ENCODE measurements at places on chromosomes 7 and 10.

- no peak for DNase-seq
- H3K27ac ChIP-seq: peak overlapping the region; percentile 44
- H3K4me1 ChIP-seq: peaks cover 68% of the 10 kb centered on the region
- no peak overlapping the region for H3K4me3 ChIP-seq
- no peaks in the 10 kb centered on the region for H3K27me3 ChIP-seq
- peaks cover 28% of the 10 kb centered on the region for H3K36me3 ChIP-seq
These were observed 19.1 kb downstream of the DNAJB6 start for GRCh38 chr7:157355784-157356511.

DNA sequence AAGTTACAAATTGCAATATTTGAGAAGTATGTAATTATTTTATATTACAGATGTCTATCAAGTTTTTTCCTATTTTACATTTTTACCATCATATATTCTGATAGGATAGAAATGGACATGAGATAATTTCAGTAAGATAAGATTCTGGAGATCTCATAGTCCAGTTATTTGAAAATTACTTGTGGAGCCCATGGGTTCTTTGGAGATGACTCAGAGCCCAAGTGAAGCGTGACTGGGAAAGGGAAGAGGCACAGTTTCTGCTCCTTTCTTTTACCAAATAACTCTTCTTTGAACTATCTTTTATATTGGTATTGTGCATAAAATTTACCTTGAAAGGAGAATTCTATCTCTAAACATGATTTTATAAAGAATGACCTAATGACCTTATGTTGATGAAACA lies 2.4 kb downstream of the CD36 start:
- no peaks in the 10 kb centered on the region for H3K36me3 ChIP-seq
- no peak overlapping the region for H3K27ac ChIP-seq
- no peaks in the 10 kb centered on the region for H3K4me1 ChIP-seq
- no peak overlapping the region for H3K4me3 ChIP-seq
- no peaks in the 10 kb centered on the region for H3K27me3 ChIP-seq

GRCh38 chr7:50645186-50645585 lies 80.0 kb upstream of the DDC start:
- H3K4me3 ChIP-seq: no peak overlapping the region
- no peaks in the 10 kb centered on the region for H3K36me3 ChIP-seq
- no peak for DNase-seq
- no peaks in the 10 kb centered on the region for H3K4me1 ChIP-seq
- no peak overlapping the region for H3K27ac ChIP-seq

GRCh38 chr7:31948029-31948428 lies 122.2 kb downstream of the PDE1C start:
- no peak overlapping the region for H3K4me3 ChIP-seq
- DNase-seq: no peak
- H3K4me1 ChIP-seq: no peaks in the 10 kb centered on the region
- no peaks in the 10 kb centered on the region for H3K27me3 ChIP-seq
- H3K27ac ChIP-seq: no peak overlapping the region

GRCh38 chr10:58665361-58665760 lies 152.7 kb downstream of the BICC1 start:
- H3K36me3 ChIP-seq: peaks cover 2% of the 10 kb centered on the region
- DNase-seq: no peak
- H3K27me3 ChIP-seq: peaks cover 2% of the 10 kb centered on the region
- no peak overlapping the region for H3K4me3 ChIP-seq
- H3K4me1 ChIP-seq: peaks cover 15% of the 10 kb centered on the region

- peak; percentile 20 for DNase-seq
- peak overlapping the region; percentile 100 for H3K27ac ChIP-seq
- H3K4me1 ChIP-seq: peaks cover 30% of the 10 kb centered on the region
These were observed 1.6 kb upstream of the CDK13 start for GRCh38 chr7:39948375-39948955.

DNA sequence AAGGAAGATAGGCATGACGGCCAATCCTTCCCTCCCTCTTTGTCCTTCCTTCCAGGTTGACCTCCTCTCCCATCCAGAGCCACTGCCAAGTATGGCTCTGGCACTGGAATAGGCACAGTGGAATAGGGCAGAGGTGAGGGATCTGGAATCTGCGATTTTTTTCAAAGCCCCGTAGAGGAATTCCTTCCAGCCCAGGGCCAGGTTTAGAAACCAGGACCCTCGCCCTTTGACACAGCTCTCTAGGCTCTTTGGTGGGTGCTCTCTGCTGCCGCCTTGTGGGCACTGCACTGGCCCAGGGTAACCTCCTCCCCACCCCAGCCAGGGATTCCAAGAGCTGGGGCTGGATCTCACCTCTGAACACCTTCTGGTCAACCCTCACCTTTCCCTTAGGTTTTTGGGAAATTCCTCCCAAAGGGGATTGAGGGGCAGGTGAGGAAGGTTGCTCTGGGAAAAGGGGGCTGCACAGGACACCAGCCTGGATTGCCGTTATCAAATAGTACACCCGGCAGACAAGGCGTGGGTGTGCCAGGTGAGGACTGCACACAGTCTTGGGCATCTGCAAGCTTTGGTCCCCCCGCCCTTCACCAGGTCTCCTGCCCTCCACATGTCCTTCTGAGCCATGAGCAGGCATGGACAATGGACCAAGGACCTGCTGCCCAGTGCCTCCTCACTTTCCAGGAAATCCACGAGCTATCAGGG lies 22.8 kb downstream of the C10orf105 start:
- H3K27ac ChIP-seq: no peak overlapping the region
- H3K4me3 ChIP-seq: no peak overlapping the region
- H3K4me1 ChIP-seq: peaks cover 58% of the 10 kb centered on the region

GRCh38 chr7:35499226-35499625 lies 195.7 kb downstream of the HERPUD2 start:
- no peak overlapping the region for H3K27ac ChIP-seq
- no peaks in the 10 kb centered on the region for H3K36me3 ChIP-seq
- peaks cover 12% of the 10 kb centered on the region for H3K27me3 ChIP-seq
- no peak for DNase-seq
- H3K4me3 ChIP-seq: no peak overlapping the region

DNA sequence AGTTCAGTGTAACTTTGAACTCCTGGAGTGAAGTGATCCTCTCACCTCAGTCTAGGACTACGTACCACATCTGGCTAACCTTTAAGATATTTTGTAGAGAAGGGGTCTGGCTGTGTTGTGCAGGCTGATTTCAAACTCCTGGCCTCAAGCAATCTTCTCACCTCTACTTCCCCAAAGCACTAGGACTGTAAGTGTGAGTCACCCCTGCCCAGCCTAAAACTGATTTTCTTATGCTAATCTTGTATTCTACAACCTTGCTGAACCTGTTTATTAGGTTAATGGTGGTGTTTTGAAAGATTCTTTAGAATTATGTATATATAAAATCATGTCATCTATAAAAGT lies 58.0 kb downstream of the LCOR start:
- no peaks in the 10 kb centered on the region for H3K27me3 ChIP-seq
- H3K4me1 ChIP-seq: peaks cover 49% of the 10 kb centered on the region
- H3K27ac ChIP-seq: no peak overlapping the region

GRCh38 chr10:7408291-7409044 lies 2.4 kb downstream of the SFMBT2 start:
- H3K27me3 ChIP-seq: peaks cover 12% of the 10 kb centered on the region
- DNase-seq: peak; percentile 71
- peak overlapping the region; percentile 89 for H3K4me3 ChIP-seq
- peaks cover 18% of the 10 kb centered on the region for H3K36me3 ChIP-seq

GRCh38 chr7:30800785-30801252 lies 29.6 kb downstream of the MINDY4 start:
- no peaks in the 10 kb centered on the region for H3K36me3 ChIP-seq
- no peak overlapping the region for H3K27ac ChIP-seq
- peaks cover 4% of the 10 kb centered on the region for H3K4me1 ChIP-seq
- no peaks in the 10 kb centered on the region for H3K27me3 ChIP-seq

DNA sequence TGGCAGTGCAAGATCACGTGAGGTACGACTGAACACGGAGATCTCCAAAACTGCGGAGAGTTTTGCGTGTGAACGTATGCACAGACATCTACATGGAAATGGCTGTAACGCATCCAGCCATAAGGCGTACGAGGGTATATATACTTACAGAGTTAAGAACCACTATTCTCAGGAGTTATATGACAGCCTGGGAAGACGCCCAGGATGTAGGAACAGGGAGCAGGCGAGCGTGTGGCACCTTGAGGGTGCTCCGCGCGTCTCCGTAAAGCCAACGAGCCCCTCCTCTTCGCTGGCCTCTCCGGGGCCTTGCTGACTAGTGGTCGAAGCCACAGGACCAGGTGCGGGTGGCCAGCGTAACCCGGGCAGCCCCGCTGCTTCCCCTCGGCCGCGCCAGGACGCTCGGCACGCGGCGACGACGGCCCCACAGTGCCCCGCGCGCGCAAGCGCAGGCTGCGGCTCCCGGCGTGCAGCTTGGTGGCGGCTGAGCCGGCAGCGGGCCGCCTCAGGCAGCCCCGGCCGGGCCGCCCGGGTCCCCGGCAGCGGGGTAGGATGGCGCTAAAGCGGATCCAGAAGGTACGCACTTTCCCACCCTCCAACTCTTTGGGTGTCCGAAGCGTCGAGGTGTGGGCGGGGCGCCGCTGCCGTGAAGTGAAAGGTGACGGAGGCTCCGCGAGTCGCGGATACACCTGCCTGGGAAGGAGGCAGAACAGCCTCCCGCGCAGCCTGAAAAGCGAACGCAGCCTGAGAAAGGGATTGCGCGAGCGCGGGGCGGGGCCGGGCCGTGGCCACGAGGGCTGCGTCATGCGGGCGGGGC lies at the start of gene UBE2D4:
Gene UBE2D4 (plus strand): TSS at position 453 of the 814 bp plus-strand sequence. CDS start 97 bp downstream, at position 550.
- H3K4me3 ChIP-seq: peak within 1 kb of the TSS; percentile 94
- peak within 1 kb of the TSS; percentile 97 for H3K27ac ChIP-seq
- no peaks in the 10 kb centered on the region for H3K27me3 ChIP-seq
- DNase-seq: peak; percentile 91

GRCh38 chr10:106179430-106179829 lies 985.1 kb downstream of the SORCS1 start:
- H3K4me1 ChIP-seq: no peaks in the 10 kb centered on the region
- H3K27me3 ChIP-seq: no peaks in the 10 kb centered on the region
- H3K4me3 ChIP-seq: no peak overlapping the region

GRCh38 chr10:91694170-91694794 lies 61.4 kb upstream of the PPP1R3C start:
- no peaks in the 10 kb centered on the region for H3K4me1 ChIP-seq
- peak; percentile 8 for DNase-seq
- no peak overlapping the region for H3K4me3 ChIP-seq
- no peak overlapping the region for H3K27ac ChIP-seq
- no peaks in the 10 kb centered on the region for H3K36me3 ChIP-seq

GRCh38 chr7:108094346-108094745 lies 35.8 kb downstream of the LAMB4 start:
- H3K27ac ChIP-seq: no peak overlapping the region
- no peak for DNase-seq
- no peaks in the 10 kb centered on the region for H3K4me1 ChIP-seq
- H3K36me3 ChIP-seq: no peaks in the 10 kb centered on the region

DNA sequence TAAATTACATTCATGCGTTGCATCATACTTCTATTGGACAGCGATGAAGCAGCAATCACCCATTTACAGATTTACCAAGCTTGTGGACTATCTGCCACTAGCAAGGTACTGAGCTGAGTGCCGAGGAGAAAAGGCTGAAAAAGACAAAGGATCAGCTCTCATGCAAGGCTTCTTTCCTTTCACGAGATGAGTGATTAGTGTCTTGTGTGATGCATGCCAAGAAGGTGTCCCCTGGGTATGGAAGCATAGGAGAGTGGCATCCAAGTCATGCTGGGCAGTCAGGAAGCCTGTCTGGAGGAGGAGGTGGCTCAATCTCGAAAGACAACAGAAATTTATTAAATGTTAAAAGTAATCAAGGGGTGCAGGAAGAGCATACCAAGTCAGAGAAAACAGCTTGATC lies 40.9 kb downstream of the ACSM6 start:
- no peak overlapping the region for H3K27ac ChIP-seq
- H3K36me3 ChIP-seq: peaks cover 3% of the 10 kb centered on the region
- H3K27me3 ChIP-seq: peaks cover 5% of the 10 kb centered on the region
- peaks cover 36% of the 10 kb centered on the region for H3K4me1 ChIP-seq
- peak overlapping the region; percentile 17 for H3K4me3 ChIP-seq

GRCh38 chr7:32888505-32888904 lies 3.1 kb downstream of the KBTBD2 start:
- H3K27ac ChIP-seq: no peak overlapping the region
- H3K4me3 ChIP-seq: peak overlapping the region; percentile 29
- no peak for DNase-seq
- H3K27me3 ChIP-seq: no peaks in the 10 kb centered on the region

DNA sequence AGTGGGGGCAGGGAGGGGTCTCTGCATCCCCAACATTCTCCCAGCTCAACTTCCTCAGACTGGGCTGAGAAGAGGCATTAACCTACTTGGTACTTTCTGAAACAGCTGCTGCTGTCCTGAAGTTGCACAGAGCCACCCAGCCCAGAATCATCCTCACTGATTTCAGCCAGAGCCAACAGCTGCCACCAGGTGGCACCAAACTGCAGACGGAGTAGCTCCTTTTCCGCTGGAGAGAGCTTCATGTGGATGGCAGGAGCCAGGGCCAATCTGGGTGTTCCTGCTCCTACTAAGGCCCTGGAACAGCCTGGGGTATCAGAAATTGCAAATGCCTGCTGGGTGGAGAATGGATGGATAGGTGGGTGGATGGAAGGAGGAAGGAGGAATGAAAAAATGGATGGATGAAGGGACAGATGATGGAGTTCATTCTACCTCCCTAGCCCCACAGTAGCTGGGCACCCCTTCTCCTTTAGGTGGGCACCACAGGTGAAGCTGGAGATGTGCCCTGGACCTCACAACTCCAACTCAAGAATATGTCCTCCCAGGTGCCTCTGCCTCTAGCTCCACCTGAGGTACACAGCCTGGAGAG lies 11.8 kb upstream of the DRGX start:
- no peak overlapping the region for H3K27ac ChIP-seq
- peak; percentile 76 for DNase-seq
- H3K36me3 ChIP-seq: no peaks in the 10 kb centered on the region
- no peak overlapping the region for H3K4me3 ChIP-seq
- H3K27me3 ChIP-seq: peaks cover 39% of the 10 kb centered on the region

GRCh38 chr7:23742051-23742450 lies 32.0 kb downstream of the STK31 start:
- peaks cover 2% of the 10 kb centered on the region for H3K36me3 ChIP-seq
- no peak overlapping the region for H3K27ac ChIP-seq
- no peaks in the 10 kb centered on the region for H3K4me1 ChIP-seq
- H3K27me3 ChIP-seq: no peaks in the 10 kb centered on the region

DNA sequence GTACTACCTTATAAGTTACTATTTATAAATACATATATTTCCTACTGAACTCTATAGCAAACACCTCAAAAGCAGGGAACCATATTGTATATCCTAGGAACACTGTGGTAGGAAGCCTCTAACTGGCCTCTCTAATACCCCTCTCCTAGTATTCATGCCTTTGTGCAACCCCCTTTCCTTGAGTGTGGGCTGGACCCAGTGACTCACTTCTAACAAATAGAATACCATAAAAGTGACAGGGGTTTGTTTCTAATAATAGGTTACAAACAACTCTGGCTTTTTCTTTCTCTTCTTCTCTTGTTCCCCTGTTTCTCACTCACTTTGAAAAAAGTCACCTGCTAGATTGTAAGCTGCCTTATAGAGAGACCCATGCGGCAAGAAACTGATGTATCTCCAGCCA lies 51.6 kb upstream of the MACC1 start:
- no peak overlapping the region for H3K4me3 ChIP-seq
- H3K4me1 ChIP-seq: no peaks in the 10 kb centered on the region
- no peak for DNase-seq
- H3K27me3 ChIP-seq: peaks cover 5% of the 10 kb centered on the region

Data from activated naive CD8-positive, alpha-beta T cell treated with anti-CD3 and anti-CD28 coated beads, Interleukin-2, amount 50 U/mL, for 24 hours (primary cell).